ENCODE measurements at places on chromosomes 6 and 20. TPM values are rescaled to one million over a fixed set of nuclear protein-coding genes. Genes with fewer than 3 reads are reported as not detected.

- no peak overlapping the region for H3K27ac ChIP-seq
- H3K4me1 ChIP-seq, result peaks cover 26% of the 10 kb centered on the region
- no peaks in the 10 kb centered on the region for H3K27me3 ChIP-seq
- H3K4me3 ChIP-seq, result no peak overlapping the region
Observed at GRCh38 chr6:3575166-3575565, 118.3 kb upstream of the SLC22A23 start.

PRRC2A gene
- total RNA-seq, result 171 TPM

BPIFB2 gene
- not detected for total RNA-seq

GRCh38 chr6:152484806-152485205, 152.4 kb downstream of the SYNE1 start:
- no peak overlapping the region for H3K27ac ChIP-seq
- no peaks in the 10 kb centered on the region for H3K36me3 ChIP-seq
- DNase-seq, result no peak
- no peak overlapping the region for H3K4me3 ChIP-seq
- peaks cover 2% of the 10 kb centered on the region for H3K4me1 ChIP-seq

GRCh38 chr6:290111-290922, 2.0 kb upstream of the DUSP22 start:
- DNase-seq, result no peak
- H3K4me3 ChIP-seq, result no peak overlapping the region
- H3K27ac ChIP-seq, result no peak overlapping the region
- H3K36me3 ChIP-seq, result no peaks in the 10 kb centered on the region
- H3K27me3 ChIP-seq, result no peaks in the 10 kb centered on the region

- H3K27me3 ChIP-seq, result no peaks in the 10 kb centered on the region
- peaks cover 36% of the 10 kb centered on the region for H3K36me3 ChIP-seq
- H3K27ac ChIP-seq, result no peak overlapping the region
- no peak for DNase-seq
Observed at GRCh38 chr6:109379711-109380110, 2.6 kb downstream of the CD164 start.

DNA sequence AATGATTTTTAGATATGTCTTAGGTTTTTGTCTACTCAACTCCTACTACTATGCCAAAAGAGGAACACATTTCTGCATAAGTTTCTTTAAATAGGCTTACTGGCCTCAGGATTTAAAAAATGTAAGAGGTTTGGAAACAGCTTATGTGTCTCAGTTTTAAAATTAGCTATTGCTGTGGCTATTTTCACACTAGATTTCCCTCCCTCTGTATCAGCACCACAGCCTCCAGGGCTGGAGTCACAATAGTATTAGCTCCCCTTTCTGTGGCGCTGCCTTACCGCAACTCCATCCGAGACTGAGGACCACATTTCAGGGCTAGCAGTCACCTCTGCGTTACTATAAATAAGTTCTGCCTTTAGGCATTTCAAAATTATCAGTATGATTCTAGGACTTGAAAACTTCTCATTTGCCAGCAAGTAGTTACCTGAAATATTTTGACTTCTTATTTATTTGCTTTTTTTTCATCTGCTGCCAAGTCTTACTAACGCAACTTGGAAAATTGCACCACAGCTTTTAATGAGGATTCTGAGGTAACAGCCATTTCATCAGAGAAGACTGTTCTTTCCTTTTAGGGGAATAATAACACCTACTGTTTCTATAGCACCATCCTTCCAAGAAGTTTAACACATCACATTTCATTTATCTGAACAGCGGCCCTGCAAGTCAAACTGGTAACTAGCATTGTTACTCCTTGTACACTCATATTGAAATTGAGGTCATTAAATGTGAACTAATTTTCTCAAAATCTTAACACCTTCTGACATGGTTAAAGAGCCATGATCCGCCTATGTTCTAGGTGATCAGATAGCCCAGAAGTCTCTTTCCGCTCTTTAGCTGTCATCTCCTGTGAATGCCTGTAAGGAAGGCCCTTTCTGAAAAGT, 105.9 kb downstream of the GJA10 start:
- peak overlapping the region; percentile 59 for H3K27ac ChIP-seq
- H3K36me3 ChIP-seq, result no peaks in the 10 kb centered on the region
- no peak for DNase-seq
- H3K4me1 ChIP-seq, result peaks cover 17% of the 10 kb centered on the region
- H3K4me3 ChIP-seq, result no peak overlapping the region
- H3K27me3 ChIP-seq, result no peaks in the 10 kb centered on the region

DNA sequence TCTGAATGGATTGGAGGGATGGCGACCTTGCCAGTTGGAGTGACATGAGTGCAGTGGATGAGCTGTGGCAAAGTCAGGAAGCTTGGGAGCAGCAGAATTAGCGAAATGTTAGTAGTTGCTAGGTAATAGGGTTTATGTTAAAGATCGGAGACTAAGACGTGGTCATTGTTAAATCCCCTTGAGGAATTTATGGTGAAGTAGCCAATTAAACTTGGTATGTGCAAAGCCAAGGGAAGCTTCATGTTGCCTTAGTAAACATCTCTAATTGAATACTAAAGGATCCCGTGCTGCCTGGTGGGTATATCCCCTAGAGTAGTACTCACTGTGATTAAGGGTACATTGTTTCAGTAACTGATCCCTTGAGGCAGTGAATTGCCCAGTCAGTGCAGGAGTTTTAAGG, 106.0 kb downstream of the PRIM2 start:
- H3K36me3 ChIP-seq, result no peaks in the 10 kb centered on the region
- no peak overlapping the region for H3K27ac ChIP-seq
- no peak for DNase-seq
- no peak overlapping the region for H3K4me3 ChIP-seq
- no peaks in the 10 kb centered on the region for H3K27me3 ChIP-seq
- H3K4me1 ChIP-seq, result no peaks in the 10 kb centered on the region
